ENCODE measurements at places on chromosomes 6 and 20.

GRCh38 chr6:92377137-92377536 is 1042.2 kb downstream of the EPHA7 start:
- DNase-seq, result no peak

DNA sequence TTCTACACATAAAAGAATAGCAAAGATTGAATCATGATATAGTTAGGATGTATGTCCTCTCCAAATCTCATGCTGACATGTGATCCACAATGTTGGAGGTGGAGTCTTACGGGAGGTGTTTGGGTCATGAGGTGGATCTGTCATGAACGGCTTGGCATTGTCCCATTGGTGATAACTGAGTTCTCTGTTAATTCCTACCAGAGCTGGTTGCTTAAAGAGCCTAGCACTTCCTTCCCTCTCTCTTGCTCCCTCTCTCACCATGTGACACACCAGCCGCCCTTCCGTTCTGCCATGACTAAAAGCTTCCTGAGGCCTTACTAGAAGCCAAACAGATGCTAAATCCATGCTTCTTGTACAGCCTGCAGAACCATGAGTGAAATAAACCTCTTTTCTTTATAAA is 8.3 kb downstream of the TNFRSF21 start:
- no peak for DNase-seq

DNA sequence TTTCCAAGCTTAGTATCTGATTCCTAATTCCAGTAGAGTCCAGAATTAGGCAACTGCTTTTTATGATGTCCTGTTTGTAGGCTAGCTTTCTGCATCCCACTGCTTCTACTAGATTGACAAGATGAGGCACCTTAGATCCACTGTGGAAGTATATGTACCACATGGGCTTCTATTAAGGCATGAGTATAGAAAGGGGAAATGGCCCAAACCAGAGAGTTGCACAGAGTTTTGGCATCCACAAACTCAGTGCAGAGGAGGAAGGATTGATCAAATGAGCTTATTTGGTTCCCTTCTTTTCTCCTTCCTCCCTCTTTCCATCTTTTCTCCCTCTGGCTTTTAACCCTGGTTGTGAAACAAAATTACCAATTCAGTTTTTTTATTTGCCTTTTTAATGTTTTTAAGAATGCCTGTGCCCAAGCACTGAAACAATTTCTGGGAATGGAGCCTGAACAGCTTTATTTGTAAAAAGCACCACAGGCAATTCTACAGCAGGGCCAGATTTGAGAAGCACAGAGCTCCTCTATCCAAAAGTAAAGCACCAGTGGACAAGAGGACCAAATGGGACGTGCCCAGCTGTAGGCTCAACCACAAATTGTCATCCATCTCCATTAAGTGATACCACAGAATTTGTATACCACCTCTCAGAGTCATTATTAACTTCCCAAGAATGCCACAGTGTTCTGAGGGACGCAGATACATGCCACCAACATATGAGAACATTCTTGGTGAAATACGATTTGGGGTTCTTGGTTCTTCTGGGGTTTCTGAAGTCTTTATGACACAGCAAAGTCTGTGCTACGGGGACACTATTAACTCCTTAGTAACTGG is 969.1 kb downstream of the KIF16B start:
- DNase-seq, result no peak

GRCh38 chr20:48409055-48409615 is 418.7 kb downstream of the PREX1 start:
- no peak for DNase-seq

GRCh38 chr6:3304500-3305215 is 45.9 kb downstream of the PSMG4 start:
- DNase-seq, result no peak

GRCh38 chr6:137709424-137710236 is 157.4 kb upstream of the TNFAIP3 start:
- no peak for DNase-seq

GRCh38 chr6:452301-453067 is 60.9 kb downstream of the IRF4 start:
- no peak for DNase-seq

GRCh38 chr20:4956200-4956810 is 45.0 kb downstream of the SLC23A2 start:
- DNase-seq, result no peak

DNA sequence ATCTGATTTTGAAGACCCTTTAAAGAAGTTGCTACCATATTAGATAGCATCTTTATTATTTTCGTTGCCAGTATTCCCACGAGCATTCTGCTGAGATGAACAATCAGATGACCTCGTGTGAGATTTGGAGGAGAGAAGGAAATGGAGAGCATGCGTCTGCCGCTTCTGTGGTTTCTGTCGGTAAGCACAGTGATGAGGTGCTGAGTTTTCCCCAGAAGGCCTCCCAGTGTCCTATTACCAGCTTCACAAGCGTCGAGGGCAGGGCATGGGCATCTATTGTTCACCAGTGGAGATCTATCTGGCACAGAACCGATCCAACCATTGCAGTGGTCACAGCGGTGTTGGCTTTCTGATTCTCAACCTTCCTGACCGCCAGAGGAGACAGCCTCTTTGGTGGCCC is 29.4 kb downstream of the TRAF3IP2 start:
- DNase-seq, result no peak

GRCh38 chr6:2899596-2899995 is 3.5 kb downstream of the SERPINB9 start:
- DNase-seq, result no peak

GRCh38 chr20:1885254-1885653 is 10.0 kb upstream of the SIRPA start:
- no peak for DNase-seq

GRCh38 chr20:16777126-16777525 is 29.0 kb downstream of the OTOR start:
- no peak for DNase-seq

GRCh38 chr6:116046737-116047136 is 14.0 kb downstream of the FRK start:
- DNase-seq, result no peak
